Esophagus squamous epithelium (tissue), 5 donors: ENCODE measurements at places on chromosomes 5 and 9.

GRCh38 chr5:52356311-52356918 lies 431.3 kb upstream of the ITGA1 start:
- no peak for DNase-seq

GRCh38 chr9:125415583-125416460 lies 154.2 kb downstream of the GAPVD1 start:
- DNase-seq = no peak

GRCh38 chr5:759111-759751 lies 25.3 kb downstream of the ZDHHC11B start:
- no peak for DNase-seq

DNA sequence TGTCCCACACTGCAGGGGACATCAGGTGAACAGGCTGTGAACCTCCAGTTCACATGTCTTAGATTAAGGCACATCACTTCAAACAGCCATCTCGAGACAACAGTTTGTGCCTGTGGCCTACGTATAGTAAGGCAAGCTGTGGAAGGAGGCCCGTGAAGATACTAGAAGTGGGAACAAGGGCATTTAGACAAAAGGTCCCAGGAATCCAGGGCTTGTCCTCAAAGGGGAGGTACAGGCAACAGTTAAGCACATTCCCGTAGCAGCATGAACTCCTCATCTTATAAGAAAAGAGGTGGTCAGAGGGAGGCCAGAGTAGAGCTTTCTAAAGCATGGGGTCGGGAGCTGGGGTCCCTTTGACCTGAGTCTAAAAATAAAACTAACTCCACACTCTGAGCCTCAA lies 122.5 kb upstream of the TRPM3 start:
- no peak for DNase-seq

DNA sequence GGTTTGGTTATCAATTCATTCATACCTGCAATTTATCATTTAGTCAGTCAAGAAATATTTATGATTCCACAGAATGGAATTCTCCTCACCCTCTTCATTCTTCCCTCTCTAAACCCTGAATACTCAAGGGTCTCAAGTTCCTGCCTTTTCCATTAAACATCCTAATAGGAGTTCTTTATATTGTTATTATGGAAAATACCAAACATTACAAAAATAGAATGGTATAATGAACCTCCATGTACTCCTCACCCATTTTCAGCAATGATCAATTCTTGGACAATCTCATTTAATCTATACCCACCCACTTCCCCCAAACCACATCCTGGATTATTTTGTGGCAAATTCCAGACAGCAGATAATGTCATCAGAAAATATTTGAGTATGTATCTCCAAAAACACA lies 74.5 kb downstream of the ADAMTS12 start:
- no peak for DNase-seq

DNA sequence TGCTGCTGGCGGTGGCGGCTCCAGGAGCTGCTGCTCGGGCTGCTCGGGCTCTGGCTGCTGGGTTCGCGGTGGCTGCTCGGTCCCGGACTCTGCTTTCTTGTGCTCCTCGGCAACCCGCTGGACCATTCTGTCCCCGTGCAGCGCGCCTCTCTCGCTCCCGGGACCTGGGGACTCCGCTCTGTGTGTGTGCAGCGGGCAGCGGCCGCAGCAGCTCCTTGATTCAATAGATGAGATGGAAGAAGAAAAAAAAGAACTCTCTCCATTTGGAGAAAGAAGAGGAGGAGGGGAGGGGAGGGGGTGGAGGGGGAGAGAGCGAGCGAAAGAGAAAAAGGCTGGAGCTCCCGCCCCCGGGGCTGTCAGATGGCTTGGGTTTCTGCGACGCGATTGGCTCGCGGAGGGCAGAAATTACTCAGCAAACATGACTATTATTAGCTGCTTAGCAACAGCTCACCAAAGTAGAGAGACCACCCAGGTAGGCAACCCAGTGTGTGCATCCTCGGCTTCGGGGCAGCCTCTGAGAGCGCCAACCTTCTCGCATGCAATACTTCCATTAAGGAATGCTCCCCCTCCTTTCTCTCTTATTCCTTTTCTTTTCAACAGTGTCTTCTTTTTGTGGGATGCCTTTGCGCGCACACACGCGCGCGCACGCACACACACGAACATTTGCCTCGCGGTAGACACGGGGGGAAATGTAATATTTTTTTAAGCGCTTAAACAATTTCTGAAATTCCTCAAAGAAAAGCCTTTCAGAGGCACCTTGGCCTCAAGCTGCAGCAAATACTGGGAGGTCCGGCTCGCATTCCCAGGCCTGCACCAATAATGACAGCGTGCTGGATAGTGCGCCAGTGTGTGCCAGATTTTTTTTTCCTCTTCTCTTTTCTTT lies 7.6 kb downstream of the PTCH1 start:
- DNase-seq = no peak

GRCh38 chr9:116979456-116979855 lies 292.4 kb downstream of the TRIM32 start:
- no peak for DNase-seq

- peak; percentile 29 for DNase-seq
Measured at GRCh38 chr5:151686674-151687407, at the start of gene SPARC. TSS of gene SPARC (minus strand) at chr5:151686915. CDS start at chr5:151676188, 10,727 bp downstream.

DNA sequence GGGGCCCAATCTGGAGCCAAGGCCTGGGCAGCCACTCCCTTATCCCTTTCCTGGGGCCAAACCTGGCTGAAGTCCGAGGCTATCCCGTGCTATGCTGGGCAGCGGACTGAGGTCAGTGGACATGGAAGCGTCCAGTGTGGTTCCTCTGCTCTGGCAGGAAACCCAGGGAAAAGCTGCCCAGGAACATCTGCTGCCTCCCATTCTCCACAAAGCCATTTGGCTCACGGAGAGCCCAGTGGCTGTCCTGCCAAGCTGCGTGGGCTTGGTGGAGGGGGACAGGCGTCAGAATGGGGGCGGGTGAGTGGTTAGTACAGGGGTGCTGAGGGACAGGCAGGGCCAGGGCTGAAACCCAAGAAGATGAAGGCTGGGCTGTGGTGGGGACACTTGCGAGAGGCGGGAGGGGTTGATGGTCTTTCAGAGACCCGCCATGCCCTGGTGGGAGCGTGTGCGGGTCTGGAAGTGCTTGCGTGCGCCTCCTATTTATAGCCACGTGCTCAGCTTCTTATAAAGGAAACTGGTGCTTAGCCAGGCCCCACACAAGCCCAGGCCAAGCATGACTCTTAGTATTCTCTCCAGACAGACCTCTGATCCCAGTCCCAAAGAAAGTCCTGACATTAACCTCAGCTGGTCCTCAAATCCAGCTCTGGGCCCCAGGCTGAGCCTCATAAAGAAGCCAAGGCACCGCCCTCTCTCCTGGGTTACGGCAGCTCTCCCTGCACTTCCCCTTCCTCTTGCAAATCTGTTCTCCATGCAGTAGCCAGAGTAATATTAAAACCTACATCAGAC lies 9.4 kb upstream of the SLC6A7 start:
- no peak for DNase-seq

DNA sequence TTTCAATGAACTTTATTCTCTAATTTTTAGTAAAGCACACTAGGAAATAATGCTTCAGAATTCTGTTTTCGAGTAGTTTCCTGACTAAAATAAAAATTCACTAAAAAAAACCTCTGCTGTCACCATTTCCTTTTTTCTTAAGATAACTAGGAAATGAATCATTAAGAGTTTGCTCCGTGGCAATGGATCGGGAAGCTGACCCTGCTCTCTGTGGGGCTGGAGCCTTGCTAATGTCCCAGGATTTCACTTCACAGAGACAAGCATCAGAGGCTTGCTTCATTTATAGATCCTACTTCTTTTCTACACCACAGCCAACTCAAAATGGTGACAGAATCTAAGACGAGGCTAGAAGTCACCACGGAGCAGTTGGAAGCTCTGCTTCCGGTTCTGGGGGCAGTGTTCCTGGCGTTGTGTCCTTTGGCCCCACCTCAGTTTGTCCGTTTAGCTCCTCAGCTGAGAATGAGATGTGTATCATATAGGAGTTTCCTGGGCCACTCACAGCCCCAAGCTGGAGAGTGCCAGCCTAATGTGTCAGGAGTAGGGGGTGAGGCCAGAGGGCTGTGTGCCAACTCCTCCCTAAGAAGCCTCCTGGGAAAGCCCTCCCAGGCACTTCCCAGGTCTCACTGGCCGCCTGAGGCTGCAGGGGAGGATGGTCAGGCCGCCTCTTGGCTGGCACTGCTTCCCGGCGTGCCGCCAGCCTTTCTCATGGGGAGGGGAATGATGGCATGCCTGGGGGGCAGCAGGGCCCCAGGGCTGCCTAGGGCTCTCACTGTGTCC lies 19.6 kb downstream of the TENT4A start:
- DNase-seq = no peak

- no peak for DNase-seq
Measured at GRCh38 chr9:38224941-38225340, 155.9 kb upstream of the SHB start.

DNA sequence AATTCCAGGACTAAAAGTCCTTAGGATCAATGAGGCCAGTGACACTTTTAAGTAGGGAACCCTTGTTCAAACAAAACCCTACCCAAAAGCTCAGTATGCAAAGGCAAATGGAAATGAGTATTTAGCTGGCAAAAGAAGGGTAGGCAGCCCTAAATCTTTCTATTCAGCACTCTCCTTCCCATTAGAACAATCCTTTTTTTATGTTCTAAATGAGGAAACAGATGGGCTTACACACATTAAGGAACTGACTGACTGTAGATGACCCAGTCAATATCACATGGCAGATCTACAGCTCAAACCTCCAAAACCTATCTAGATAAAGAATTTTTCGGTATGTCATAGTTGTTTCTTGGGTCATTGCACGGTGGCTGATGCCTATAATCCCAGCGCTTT lies 7.2 kb downstream of the CSNK1A1 start:
- no peak for DNase-seq

DNA sequence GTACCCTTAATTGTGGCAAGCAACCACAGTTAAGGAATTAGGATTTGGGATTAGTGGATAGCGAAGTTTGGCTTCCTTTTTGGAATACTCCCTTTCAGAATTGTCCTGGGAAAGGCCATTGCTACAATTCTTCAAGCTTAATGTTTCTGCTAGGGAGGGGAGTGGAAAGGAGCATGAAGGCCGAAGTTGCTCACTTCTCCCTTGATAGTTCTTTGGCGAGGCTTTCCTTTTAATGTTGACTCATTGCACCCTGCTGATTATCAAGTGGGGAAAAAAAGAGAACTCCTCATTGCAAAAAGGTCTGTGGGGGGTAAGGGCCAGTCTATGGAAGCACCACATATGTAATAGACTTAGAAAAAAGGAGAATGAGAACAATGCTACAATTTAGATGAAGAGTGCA lies 30.7 kb downstream of the GRIN3A start:
- no peak for DNase-seq

GRCh38 chr9:137658781-137659180 lies 40.0 kb downstream of the EHMT1 start:
- DNase-seq = no peak

GRCh38 chr5:42636425-42636824 lies 120.2 kb upstream of the CCDC152 start:
- DNase-seq = no peak

DNA sequence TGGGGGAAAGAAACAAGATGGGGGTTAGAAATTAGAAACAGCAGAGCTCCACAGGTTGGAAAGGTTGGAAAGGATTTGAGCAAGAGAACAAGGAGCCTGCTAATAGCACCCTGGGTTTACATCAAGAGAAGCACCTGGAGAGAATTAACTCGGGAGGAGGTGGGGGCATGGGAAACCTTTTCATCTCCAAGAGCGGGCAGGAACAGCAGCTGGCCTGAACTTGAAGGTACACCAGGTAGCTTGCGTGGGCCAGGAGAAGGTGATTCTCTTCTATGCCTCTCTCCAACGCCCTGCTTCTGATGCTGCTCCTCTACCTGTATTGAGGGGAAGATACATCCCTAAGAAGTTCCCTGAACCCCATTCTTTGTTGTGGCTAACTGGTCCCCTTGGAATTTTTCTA lies 37.1 kb upstream of the GLRX start:
- DNase-seq = no peak

GRCh38 chr9:127977884-127978647 lies 2.7 kb downstream of the EEIG1 start:
- DNase-seq = no peak

DNA sequence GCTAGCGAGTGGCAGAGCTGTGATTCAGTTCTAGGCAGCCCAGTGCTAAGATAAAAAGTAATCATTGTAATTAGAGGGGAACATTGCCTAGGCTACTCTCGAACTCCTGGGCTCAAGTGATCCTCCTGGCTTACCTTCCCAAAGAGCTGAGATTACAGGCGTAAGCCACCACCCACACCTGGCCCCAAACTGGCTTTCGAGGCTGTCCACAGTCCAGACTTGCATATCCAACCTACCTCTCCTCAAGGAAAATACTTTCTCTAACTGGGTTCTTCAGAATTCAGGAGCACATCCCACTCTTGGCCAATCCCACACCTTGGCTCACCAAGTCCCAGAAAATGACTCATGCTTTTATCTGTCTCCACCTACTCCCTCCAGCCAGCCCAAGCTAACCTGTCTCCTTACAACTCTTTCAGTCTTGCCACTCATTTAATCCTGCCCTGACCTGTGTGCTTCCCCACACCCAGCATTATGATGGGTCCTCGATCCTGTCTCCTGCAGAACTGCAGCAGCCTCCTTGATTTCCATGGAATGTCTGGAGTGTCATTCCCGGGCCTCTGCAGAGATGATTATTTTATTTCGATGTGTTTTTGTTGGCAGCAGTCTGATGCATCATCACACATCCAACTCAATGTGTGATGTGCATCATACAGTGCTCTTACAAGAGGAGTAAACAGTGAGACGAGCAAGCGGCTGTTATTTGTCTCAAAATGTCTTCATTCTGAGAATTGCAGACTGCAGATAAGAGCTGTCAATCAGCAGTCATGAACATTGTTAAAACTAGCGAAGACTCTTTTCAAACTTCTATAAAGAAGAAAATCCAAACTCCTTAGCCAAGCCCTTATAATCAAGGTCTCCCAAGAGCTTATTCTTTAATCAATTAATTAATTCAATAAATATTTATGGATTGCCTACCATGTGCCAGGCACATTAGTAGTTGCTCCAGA lies 167.3 kb downstream of the SEC61B start:
- no peak for DNase-seq

GRCh38 chr9:69483886-69484422 lies 158.9 kb downstream of the ENTREP1 start:
- no peak for DNase-seq

DNA sequence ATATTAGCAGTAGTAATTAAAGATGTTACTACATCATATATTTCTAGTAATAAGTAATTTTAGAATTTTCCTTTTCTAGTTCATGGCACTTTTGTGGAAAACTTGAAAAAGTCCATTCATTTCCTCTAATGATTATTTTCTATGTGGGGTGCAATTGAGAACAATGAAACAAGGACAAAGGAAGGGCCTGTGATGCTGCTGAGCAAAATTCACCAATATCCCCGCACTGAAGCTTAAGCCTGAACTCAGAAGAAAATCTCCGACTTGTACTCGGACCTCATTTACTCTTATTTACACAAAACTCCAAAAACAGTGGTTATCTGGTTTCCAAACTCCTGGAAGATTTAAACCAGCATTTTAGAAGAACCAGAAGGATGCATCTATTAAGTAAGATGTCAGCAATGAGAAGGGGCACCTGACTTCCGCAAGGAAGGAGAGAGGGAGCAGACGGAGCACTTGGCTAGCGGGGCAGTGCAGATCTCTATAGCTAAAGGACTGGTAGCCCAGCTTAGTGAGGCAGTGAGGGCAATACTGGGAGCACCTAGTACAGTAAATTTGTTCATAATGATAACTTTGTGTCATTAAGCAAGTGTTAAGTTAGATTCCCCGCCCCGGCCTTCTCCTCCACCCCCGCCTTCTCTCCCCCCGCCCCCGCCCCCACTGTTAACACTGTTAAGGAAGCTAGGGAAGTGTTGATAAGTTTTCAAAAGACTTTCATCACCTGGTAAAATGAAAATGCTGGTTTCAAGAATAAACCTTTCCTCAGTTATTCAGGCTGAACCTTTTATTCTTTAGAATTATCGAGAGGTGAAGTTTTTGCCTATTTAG lies 123.3 kb downstream of the ZSWIM6 start:
- no peak for DNase-seq
